ENCODE measurements at places on chromosomes 3 and 15. TPM values are rescaled to one million over a fixed set of nuclear protein-coding genes. Genes with fewer than 3 reads are reported as not detected.

DNA sequence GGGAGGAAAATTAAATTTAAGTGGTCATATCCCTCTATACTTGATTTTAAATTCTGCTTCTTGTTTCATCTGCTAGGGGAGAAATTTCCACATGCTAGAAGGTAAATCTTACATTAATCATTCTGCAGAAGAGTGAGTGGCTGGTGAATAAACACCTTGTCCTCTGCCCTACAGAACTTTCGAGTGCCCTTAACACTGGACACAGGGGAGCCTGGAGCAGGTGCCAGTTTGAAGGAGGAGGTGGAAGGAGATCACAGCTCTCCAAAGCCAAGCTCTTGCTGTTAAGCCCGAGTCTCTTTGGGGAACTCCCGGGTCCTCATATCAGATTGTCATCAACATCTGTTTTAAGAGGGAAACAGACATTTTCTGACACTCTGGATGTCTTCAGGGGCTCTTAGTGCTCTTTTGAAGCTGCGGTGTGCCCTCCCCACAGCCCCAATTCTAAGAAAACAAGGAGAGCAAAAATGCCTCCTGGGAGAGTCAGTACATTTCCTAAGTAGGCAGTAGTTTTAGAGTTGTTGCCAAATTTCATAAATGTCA is 31.3 kb downstream of the LAMP3 start:
- no peaks in the 10 kb centered on the region for H3K4me1 ChIP-seq
- peaks cover 12% of the 10 kb centered on the region for H3K36me3 ChIP-seq
- H3K27ac ChIP-seq, result no peak overlapping the region
- DNase-seq, result no peak
- H3K27me3 ChIP-seq, result peaks cover 48% of the 10 kb centered on the region

The CEP19 gene
- 1.5 TPM for polyA plus RNA-seq

DNA sequence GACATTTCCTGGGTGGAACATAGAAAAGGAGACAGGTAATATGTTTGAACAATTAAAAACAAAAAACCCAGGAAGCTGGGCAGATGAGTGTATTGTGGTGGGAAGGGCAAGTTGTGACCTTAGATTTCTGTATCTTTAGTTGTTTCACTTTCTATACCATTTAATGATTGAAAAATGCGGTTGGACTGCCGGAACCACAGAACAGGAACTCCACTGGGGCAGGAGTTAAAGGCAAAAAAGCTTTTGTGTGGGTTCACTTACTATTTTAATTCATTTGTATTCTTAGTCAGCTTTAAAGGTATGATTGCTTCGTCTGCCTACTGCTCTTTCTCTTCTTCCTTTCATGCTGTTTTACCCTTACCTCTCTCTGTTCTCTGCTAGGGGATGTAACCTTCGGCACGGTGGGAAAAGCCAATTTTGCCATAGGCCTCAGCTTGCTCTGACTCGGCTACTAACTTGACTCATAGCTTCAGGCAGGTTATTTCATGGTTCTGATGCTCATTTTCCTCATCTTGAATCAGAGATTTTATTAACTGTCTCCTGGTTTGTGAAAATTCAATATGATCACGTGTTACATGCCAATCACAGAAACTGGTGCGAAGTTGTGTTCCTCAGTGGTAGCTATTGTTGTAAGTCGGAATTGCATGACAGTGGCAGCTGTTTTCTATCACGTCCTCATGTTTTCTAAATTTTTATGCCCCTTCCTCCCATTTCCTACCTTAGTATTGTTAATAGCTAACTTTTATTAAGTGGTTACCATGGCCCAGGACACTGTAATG is 1.6 kb upstream of the MCTP2 start:
- peak; percentile 78 for DNase-seq
- H3K27me3 ChIP-seq, result no peaks in the 10 kb centered on the region
- peak overlapping the region; percentile 83 for H3K27ac ChIP-seq
- peaks cover 42% of the 10 kb centered on the region for H3K4me1 ChIP-seq
- peak overlapping the region; percentile 95 for H3K4me3 ChIP-seq

- H3K27ac ChIP-seq, result no peak overlapping the region
- no peak overlapping the region for H3K4me3 ChIP-seq
- H3K27me3 ChIP-seq, result no peaks in the 10 kb centered on the region
- H3K36me3 ChIP-seq, result peaks cover 9% of the 10 kb centered on the region
- peaks cover 21% of the 10 kb centered on the region for H3K4me1 ChIP-seq
Measured at GRCh38 chr3:141307351-141308059, 60.8 kb upstream of the ZBTB38 start.

DNA sequence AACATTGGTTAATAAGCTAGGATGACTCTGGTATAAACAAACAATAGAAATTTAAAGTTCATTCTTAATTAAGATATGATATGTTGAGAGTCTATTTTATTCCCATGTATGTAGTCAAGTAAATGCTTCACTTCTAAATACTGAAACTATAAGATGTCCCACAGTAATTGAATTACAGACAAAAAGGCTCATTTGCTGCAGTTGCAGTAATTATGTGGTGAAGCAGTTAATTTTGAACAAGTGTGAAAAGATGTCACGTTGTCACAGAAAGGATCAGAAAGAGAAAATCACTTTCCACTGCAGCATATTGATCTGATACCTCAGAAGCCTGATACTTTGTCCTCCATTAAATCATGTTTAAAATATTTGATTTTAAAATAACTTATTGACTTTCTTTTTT is 159.8 kb downstream of the BBX start:
- no peak for DNase-seq
- H3K27me3 ChIP-seq, result no peaks in the 10 kb centered on the region
- H3K36me3 ChIP-seq, result no peaks in the 10 kb centered on the region
- no peak overlapping the region for H3K4me3 ChIP-seq

DNA sequence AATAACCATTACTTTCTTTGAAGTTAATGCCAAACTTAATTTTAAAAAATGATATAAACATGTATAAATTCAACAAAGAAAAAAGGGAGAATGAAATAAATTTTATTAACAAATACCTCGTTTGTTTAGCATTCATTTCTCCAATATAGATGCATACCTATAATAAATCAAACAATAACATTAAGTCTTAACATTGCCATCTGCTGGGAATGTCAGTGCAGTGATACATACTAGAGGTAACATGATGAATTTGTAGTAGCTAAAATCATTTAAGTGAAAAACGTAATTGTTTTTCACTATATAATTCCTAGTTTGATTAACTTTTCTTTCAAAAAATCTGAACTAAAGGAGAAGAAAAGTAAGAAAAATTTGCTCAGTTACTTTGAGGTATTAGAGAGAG is 340.2 kb upstream of the CBLB start:
- H3K36me3 ChIP-seq, result no peaks in the 10 kb centered on the region
- H3K4me1 ChIP-seq, result peaks cover 21% of the 10 kb centered on the region
- no peak overlapping the region for H3K4me3 ChIP-seq
- H3K27ac ChIP-seq, result no peak overlapping the region
- DNase-seq, result no peak

The USF3 gene
- polyA plus RNA-seq, result 14.2 TPM

The TEX9 gene
- 0.49 TPM for polyA plus RNA-seq

- peaks cover 14% of the 10 kb centered on the region for H3K4me1 ChIP-seq
- no peak overlapping the region for H3K27ac ChIP-seq
- H3K27me3 ChIP-seq, result no peaks in the 10 kb centered on the region
- H3K36me3 ChIP-seq, result no peaks in the 10 kb centered on the region
- no peak overlapping the region for H3K4me3 ChIP-seq
Measured at GRCh38 chr3:42711491-42712343, 9.1 kb upstream of the HHATL start.

GRCh38 chr3:37562876-37563275 is 298.8 kb upstream of the CTDSPL start:
- DNase-seq, result no peak
- H3K4me1 ChIP-seq, result no peaks in the 10 kb centered on the region
- peaks cover 4% of the 10 kb centered on the region for H3K27me3 ChIP-seq
- H3K27ac ChIP-seq, result no peak overlapping the region
- H3K4me3 ChIP-seq, result no peak overlapping the region
- no peaks in the 10 kb centered on the region for H3K36me3 ChIP-seq

DNA sequence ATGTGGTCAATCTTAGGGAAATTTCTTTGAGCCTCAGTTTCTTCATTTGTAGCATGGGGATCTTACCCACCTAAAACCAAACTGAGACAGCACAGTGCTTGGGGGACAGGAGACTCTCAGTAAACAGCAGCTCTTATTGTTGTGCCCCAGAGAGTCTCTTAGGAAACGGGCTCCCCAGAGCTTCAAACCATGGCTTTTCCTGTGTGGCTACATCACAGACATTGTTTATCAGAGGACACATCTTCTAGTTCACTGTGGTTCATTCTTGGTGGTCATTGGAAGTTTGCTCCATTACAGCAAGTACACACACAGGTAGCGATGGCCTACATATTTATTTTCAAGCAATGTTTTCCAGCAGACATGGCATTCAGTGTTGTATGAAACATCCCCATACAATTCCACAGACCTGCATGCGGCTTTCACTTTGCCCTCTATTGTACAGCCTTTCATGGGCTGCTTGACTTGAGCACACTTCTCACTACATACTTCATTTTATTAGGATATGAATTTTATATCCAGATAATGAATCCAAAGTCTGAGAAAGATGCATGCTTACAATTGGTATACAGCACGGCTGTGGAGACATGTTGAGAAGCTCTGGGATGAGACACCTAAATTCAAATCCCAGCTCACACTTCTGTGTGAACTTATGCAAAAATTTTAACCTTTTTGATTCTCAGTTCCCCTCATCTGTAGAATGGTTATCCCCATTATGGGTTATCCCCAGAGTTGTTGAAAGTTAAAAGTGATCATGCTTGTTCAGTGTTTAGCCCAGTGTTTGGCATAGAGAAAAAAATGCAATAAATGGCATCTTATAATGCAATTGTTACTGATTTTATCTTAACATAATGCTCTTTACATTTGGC is 84.8 kb upstream of the ICE2 start:
- peaks cover 7% of the 10 kb centered on the region for H3K4me1 ChIP-seq
- no peaks in the 10 kb centered on the region for H3K27me3 ChIP-seq
- DNase-seq, result no peak
- no peak overlapping the region for H3K4me3 ChIP-seq
- H3K27ac ChIP-seq, result no peak overlapping the region

DNA sequence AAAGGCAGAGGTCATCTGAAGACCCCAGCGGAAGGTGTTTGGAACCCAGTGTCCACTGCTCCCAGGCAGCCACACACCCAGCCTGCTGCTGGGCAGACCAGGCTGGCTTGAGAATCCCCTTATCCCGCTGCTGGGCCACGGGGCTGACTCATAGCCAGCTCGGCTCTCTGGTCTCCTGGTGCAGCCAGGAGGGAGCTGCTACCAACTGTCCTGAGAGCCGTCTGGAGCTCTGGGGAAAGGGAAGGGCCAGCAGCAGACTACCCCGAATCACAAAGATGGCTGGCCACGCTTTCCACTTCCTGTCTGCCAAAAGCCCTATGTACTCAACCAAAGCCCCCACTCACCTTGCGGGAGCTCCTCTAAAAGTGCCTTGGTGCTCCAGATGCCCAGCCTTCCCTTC is 38.3 kb downstream of the WHAMM start:
- DNase-seq, result no peak
- no peaks in the 10 kb centered on the region for H3K27me3 ChIP-seq
- peak overlapping the region; percentile 25 for H3K4me3 ChIP-seq
- H3K27ac ChIP-seq, result no peak overlapping the region

DNA sequence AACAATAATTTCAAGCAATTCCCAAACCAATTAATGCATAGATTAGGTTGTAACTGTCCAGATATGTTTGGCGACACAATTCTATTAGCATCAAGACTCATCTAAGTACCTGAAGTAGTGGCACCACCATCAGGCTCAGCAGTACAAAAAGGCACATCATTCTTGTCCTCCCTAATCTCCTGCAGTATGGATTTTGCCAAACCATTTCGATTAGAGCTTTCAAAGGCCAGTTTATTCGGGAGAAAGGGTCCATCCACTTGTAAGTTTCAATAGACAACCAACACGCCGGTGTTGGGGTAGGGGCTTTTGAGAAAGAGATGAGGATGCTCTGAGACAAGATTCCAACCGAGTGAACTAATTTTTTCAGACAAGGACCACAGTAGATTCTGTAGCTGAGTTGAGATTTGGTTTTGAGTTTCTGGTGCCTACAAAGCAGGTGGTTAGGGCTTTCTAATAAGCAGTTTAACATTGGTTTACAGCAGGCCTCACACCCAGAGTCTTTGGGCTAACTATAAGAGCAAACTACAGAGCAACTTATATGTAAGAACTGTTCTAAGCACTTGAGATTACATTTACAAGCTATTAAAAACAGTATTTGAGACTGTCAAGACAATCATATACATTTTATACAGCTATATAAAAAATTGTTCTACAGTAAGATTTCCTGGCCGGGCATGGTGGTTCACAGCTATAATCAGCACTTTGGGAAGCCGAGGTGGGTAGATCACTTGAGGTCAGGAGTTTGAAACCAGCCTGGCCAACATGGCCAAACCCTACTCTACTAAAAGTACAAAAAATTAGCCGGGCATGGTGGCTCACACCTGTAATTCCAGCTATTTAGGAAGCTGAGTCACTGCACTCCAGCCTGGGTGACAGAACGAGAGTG is 4.5 kb downstream of the RPL22L1 start:
- peak overlapping the region; percentile 87 for H3K27ac ChIP-seq
- no peak for DNase-seq
- H3K4me3 ChIP-seq, result no peak overlapping the region
- H3K4me1 ChIP-seq, result peaks cover 34% of the 10 kb centered on the region

GRCh38 chr3:63886858-63887257 is 23.2 kb downstream of the ATXN7 start:
- DNase-seq, result no peak
- no peaks in the 10 kb centered on the region for H3K27me3 ChIP-seq
- H3K36me3 ChIP-seq, result no peaks in the 10 kb centered on the region
- H3K4me1 ChIP-seq, result peaks cover 36% of the 10 kb centered on the region
- H3K4me3 ChIP-seq, result no peak overlapping the region
- H3K27ac ChIP-seq, result no peak overlapping the region
